ENCODE measurements at places on chromosomes 16 and 17.

- DNase-seq: no peak
Observed at GRCh38 chr17:57106107-57106835, 21.2 kb downstream of the AKAP1 start.

DNA sequence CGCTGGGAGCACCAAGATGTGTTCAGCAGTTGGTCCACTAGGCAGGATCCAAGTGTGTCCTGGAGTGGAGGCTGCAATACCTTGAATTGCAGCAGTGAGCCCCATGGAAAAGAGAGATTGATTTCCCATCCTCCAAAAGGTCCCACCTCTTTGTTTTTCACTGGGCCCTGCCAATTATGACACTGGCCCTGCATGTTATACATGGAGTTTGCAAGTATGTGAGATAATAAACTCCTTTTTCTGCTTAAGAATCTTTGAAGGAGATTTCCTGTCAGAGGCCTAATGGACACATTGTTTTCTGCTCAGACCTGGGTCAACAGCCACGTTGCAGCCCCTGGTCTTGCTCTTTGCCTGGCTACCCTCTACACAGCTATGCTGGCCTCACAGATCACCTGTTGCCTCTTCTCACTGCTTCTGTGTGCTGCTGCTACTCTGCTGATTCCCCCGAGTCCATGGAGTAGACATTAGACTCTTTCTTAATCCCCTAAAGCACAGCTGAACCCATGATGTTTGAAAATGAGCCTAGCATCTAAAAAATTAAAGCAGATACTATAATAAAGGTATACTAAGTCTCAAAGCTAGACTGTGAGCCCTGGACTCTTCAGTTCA is 341.9 kb upstream of the CDH11 start:
- no peak for DNase-seq

- no peak for DNase-seq
Observed at GRCh38 chr17:19424934-19425868, 14.2 kb downstream of the RNF112 start.

DNA sequence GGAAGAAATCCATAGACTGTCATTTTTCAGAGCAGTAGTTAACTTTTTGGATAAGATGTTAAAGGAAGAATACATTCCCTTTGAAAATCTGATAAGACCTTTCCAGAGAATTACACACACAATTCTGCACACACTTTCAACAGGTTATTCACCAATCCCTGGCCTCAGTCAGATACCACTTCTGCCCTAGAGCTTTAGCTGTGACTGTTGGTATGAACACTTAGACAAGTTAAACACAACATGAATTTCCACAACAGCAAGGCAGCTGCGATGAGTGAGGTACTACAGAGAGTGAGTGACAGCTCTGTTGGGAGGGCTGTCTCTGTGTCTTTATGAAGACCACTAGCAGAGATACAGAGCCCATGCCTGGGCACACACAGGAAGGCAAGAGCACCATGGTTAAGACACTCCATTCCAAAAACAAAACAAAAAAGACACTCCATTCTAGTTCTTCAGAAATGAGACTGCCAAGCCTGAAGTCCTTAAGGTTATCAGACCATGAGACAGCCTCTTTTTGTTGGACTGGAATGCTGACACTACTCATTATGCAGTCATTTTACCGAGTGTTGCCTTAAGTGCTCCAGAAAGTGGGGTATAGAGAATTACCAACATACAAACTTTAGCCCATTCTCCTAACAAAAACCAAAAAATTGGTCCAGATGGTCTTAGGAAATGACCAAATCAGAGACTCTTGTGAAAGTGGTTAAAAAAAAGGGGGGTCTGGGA is 42.4 kb downstream of the TOM1L2 start:
- DNase-seq: no peak

GRCh38 chr16:31265329-31266245 is 5.8 kb downstream of the ITGAM start:
- peak; percentile 92 for DNase-seq

GRCh38 chr17:78132084-78132676 is 1.6 kb downstream of the TMC8 start:
- no peak for DNase-seq

DNA sequence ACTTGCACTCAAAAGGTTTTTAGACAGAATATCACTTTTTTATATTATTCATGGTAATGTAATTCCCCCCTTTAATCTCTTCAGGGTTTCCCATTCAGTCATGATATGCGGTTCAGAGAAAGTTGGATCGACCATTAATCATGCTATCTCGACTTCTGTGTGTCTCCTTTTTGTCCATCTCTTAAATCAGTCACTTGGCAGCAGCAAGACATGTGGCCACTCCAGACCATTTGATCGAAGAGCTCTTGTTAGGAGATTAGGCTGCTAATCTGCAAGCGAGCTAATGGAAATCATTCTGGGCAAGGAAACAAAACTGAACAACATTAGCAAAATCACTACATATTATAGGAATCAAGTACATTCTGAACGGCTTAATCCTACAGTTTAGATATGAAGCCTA is 449.9 kb downstream of the WWOX start:
- no peak for DNase-seq

- DNase-seq: no peak
Observed at GRCh38 chr17:30377574-30378240, 1.0 kb upstream of the CPD start.

GRCh38 chr16:48535369-48535787 is 74.6 kb downstream of the N4BP1 start:
- no peak for DNase-seq

GRCh38 chr17:50829332-50829731 is 6.1 kb upstream of the WFIKKN2 start:
- DNase-seq: peak; percentile 65

DNA sequence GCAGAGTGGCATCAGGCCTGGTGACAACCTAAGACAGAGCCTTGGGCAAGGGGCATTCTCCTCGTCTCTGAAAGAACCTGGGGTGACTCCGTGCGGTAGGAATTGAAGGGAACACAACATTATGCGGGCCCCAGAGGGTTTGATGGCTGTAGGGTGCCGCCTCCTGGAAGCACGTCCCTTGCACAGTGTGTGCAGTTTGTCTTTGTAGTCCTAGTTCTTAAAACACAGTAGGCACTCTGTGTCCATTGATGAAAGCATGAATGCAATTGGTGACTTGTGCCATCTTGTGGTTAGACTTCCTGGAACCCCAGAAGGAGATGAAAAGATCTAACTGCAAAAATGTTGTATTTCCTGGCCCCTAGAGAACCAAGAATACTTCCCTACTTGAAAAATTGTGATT is 279.8 kb downstream of the UTP18 start:
- no peak for DNase-seq

DNA sequence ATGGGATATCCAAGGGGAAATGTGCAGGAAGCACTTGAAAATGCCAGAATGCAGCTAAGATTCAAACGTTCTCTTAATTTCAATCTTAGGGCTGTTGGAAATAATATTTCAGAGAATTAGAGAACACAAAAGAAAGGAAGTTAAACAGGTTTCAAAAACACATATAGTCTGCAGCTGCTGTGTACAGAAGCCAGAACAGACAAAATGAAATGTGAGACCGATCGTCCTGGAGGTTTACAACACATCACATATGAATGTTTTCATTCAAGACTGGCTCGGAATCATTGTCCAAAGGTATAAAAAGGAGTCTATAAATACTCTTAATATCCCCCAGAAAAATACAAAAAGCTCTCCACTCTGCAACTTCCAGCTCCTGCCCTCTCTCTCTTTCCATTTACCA is 14.3 kb downstream of the CYTH1 start:
- no peak for DNase-seq

DNA sequence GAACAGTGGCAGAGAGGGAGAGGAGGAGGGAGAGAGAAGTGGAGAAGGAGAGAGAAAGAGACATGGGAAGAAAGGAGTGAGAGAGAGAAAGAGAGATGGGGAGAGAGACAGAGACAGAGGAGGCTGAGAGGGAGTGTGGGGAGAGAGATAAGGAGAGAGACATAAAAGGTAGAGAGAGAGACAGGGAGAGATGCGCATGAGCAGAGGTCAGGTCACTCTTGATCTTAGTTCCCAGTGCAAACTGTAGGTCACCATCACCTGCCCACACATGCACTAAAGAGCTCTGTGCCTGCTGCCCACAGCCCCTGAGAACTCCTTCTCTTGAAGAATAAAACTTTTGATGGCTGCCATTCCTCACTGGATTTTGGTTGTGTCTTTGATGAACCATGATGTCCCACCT is 14.9 kb downstream of the KRT33A start:
- DNase-seq: no peak

DNA sequence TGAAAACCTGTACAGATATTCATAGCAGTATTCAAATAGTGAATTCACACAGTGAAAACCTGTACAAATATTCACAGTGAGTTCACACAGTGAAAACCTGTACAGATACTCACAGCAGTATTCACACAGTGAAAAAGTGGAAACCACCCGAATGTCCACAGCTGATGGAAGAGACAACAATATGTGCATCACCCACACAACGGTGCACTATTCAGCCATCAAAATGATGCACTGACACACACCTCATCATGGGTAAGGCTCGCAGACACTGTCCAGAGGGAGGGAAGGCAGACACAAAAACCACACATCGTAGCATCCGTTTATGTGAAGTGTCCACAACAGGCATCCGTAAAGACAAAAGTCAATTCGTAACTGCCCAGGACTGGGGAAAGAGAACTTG is 100.9 kb downstream of the VPS53 start:
- DNase-seq: peak; percentile 57

DNA sequence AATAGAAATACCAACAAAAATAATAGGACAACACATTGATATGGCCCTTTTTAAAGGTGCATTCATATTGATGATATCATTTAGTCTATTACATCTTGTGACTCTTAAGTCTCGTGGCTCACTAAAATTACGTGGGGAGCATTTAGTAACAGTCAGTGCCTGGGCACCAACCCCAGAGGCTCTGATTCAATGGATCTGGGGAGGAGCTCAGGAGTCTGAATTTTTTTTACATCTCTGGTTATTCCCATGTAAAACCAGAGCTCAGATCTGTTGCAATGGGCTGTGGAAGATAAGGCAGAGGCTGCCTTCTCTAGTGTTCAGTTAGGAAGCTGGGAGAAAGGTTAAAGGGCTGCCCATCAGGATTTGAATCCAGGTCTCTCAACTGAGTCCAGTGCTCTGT is 549.9 kb upstream of the CDH5 start:
- DNase-seq: no peak

DNA sequence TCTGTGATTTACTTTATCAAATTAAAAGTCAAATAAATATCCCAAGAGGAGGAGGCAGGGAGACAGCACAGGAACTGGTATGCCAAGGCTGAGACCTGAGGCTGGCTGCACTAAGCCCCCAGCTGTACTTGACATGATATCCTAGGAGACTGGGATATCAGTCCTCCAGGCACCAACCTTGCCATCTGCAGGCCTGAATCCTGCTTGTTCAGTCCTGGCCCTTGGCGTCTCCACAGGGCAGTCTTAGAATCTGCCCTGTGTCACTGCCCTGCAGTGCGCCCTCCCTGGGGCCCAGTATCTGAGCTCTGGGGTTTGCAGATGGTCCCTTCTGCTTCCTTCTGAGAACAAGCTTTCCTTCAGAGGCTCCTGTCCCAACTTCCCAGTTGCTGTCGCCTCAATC is 75.9 kb downstream of the HS3ST3A1 start:
- DNase-seq: no peak

- no peak for DNase-seq
Observed at GRCh38 chr16:57123974-57124674, 31.7 kb downstream of the CPNE2 start.

DNA sequence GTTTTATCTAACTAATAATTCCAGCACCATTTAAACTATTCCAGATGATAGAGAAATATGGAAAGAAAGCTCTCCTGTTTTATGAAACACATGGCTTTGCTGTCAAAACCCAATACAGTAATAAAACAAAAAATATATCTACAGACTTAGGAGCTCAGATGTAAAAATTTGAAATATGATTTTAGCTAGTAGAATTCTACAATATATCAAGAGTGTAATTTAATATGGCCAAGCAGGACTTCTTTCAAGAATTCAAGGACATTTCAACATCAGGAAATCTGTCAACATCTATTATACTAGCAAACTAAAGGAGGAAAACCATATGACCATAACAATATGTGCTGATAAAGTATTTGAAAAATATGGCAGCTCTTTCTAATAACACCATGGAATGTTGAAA is 57.5 kb downstream of the CCDC182 start:
- no peak for DNase-seq

DNA sequence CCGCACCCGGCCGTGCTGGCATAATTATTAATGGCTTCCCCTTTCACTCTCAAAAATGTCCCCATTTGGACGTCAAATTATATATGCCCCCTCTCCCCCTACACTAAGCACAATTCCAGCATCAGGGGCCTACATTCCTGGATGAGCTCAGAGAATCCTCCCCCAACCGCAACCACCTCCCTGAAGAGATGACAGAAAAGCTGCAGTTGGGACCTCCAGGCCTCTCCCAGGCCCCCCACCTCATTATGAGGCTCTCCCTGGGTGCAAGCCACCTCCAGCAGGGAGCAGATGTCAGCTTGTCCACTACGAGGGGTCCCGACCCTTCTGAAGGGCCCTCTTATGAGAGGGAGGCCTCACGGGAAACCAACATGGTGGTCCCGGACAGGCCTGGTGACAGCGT is 18.5 kb upstream of the NCBP3 start:
- no peak for DNase-seq

GRCh38 chr16:77574867-77575624 is 140.2 kb upstream of the ADAMTS18 start:
- DNase-seq: no peak

DNA sequence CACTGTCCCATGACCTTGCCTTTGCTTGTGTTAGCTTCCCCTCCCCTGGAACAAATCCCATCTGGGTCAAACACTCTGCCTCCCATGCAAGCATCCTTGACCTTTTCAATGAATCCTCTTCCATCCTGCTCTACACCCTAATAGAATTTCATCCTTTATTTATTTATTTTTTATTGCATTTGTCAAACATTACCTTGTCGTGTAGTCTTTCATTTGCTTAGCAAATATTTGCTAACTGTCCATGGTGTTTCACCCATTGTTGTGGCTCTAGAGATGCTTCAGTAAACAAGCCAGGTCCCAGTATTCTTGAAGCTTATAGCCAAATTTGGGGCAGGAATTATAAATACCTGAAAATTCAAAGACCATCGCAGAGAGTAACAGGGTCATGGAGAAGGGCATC is 51.0 kb upstream of the MRTFB start:
- DNase-seq: no peak

GRCh38 chr17:64686705-64687104 is 24.6 kb upstream of the SMURF2 start:
- no peak for DNase-seq

- DNase-seq: no peak
Observed at GRCh38 chr17:13509527-13509926, 92.2 kb downstream of the HS3ST3A1 start.

GRCh38 chr17:2215616-2216364 is 87.8 kb downstream of the SMG6 start:
- DNase-seq: peak; percentile 46

- peak; percentile 86 for DNase-seq
Observed at GRCh38 chr17:50841949-50842354, 6.6 kb downstream of the WFIKKN2 start.

Measured in inflammatory macrophage treated with lipopolysaccharide for 1 hour (primary cell).